ENCODE measurements at places on chromosomes 3 and 15.

DNA sequence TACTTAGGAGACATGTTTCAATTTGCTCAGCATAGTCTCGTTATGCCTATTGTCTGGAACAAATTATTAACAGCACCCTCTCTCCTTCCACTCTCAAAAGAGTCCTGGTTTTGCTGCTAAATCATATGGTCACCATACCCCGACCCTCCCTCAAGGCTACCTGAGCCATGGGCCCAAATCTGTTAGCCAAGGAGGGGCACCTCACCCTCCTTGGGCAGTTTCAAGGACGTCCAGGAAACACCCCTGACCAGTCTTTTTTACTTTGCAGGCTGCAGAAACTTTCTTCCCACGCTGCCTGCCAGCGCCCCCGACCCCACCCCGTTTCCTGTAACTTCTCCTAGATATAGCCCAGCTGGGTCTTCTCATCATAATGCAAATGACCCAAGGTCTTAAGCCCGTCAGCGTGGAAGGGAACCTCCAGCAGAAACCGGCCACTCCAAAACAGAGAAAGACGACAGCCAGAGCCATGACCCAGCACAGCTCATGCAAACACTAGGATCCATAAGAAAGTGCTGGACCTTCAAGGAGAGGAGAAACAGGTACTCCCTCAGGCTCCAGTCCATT, 62.3 kb downstream of the ADCY5 start:
- DNase-seq, result no peak

DNA sequence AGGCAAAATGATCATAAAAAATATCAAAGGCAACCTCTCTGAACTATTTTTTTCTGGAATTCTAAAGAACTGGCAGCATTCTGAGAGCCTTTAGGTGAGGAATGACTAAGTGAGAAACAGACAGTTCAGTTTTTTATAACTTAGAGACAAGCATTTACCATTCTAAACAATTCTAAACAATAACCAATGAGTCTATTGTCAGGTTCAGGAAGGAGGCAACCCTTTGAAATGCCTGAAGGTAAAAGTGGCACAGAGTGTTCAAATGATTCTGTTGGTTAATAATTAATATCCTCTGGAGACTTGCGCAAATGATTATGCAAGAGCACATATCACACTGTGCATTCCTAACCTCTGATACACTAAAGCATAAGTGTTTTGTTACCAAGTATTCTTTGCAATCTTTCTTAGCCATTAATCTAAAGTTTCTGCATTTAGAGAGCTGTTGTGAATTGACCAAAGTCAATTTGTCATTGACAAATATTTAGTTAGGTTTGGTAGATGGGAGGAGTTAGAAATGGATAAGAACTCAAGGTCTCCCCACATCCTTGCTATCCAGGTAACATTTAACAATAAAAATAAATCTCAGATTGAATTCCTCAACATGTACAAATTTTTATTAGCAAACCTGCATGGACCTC, 9.2 kb upstream of the TGFBR2 start:
- no peak for DNase-seq

DNA sequence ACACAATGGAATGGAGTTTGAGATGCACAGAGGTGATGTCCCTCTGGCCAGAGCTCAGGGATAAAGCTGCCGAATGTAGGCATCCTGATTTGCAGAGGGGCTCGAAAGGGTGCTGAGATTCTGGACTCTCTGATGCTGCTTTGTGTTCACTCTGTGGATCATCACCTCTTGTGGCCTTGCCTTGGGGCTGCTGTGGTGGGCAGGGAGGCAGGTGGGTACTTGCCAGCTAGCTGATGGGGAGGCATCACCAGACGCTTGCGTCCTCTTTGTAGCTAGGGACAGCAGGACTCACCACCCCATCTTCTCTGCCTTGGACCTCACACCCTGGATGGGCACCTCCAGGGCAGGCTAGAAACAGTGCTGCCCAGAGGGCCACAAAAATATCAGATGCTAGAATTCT, 14.6 kb upstream of the RASGRF1 start:
- DNase-seq, result no peak

- no peak for DNase-seq
Measured at GRCh38 chr3:182937293-182938051, 42.9 kb downstream of the DCUN1D1 start.

GRCh38 chr3:10351013-10351735, 30.3 kb upstream of the SEC13 start:
- DNase-seq, result no peak

DNA sequence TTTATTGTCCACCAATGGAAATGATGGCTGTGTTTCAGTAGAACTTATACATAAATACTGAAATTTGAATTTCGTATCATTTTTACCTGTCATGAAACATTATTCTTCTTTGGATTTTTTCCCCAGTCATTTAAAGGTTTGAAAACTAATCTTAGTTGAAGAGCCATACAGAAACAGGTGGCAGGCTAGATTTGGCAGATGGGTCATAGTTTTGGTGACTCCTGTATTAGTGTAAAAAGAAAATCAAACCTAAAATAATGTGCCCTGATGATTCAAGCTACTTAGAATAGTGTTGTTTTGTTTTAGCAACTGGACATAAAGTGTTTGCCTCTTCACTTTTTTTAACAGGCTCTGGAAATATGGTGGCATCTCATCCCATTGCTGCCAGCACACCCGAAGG, 68.9 kb downstream of the SIDT1 start:
- no peak for DNase-seq

GRCh38 chr3:107676469-107677309, 153.9 kb downstream of the BBX start:
- DNase-seq, result no peak

- no peak for DNase-seq
Measured at GRCh38 chr3:124904835-124905492, 17.8 kb upstream of the ITGB5 start.

DNA sequence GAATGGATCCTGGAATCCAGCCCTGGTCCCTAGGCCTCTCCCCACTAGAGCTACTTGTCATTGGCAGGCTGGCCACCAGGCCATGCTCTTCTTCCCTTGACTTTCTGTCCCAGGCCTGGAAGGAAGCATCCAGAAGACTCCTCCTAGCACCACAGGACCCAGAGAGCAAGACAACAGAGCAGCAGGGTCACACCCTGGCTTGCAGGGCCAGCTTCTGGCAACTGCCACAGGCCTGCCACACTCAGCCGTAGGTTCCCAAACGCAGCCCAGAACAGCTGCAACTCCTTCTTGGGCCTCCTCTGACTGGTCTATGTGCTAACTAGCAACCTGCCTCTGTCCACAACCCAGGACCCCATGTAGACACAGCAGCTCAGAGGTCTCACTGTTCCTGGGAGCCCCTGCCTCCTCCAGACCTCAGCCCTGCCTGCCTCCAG, 36.8 kb upstream of the RPL32 start:
- DNase-seq, result no peak

DNA sequence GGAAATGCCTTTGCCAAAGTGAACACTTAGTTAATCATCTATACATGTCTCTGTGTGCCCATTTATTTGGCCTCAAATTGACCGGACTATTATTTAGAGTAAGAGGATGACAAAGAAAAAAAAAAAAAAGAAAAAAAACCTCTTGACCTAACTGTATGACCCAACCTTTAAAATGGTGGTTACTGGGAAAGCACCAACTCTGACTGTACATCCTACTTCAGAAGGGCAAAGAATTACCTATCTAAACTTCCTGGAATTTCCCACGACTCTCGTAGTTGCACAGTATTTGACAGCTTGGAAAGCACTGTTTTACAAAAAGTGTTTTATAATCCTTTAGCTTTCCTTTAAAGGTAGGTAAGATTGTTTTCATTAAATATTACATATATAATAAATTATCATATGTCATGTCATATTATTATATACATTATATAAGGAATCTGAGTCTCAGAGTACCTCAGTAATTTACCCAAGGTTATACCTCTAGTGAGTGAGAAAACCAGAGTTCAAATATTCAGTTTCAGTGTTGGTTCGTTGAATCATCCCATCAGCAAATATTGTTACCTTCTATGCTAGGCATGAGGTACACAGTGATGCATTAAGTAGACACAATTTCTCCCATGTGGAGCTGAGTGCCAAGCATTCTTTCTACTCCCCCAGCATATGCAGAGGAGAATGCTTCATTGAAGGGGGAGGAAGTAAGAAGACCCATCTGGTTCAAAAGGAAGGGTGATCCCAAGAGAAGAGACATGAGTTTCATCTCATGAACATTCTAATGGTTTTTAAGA, 5.0 kb downstream of the BCL2A1 start:
- no peak for DNase-seq

GRCh38 chr15:63465104-63465503, 39.3 kb upstream of the USP3 start:
- DNase-seq, result no peak

GRCh38 chr15:39788108-39788507, 5.5 kb upstream of the FSIP1 start:
- no peak for DNase-seq

DNA sequence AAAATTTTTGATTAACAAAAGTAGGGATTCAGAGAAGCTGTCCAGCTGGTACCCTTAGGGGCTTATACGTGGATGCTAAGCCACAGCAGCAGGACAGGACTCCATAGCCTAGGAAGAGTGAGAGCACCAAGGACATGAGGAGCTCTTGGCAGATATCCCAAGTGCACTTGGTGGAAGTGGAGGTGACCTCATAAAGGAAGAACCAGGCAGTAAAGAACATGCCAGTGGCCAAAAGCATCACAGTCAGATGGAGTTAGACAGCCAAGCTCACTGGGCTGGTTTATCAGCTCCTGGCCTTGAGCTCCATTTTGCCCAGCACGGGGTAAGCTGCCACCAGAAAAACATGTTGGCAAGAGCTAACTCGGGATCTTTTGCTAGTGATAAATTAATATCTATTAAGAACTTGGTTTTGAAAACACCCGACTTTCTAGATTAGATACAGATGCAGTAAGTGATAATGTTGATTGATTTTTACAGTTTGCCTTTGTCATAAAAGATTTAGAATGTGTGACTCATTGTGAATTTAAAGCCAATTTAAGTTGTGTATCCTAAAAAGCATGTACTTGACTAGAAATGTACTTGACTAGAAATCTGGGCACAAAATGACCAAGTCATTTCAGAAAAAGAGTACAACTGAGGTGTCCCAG, 108.0 kb downstream of the CMSS1 start:
- DNase-seq, result no peak

DNA sequence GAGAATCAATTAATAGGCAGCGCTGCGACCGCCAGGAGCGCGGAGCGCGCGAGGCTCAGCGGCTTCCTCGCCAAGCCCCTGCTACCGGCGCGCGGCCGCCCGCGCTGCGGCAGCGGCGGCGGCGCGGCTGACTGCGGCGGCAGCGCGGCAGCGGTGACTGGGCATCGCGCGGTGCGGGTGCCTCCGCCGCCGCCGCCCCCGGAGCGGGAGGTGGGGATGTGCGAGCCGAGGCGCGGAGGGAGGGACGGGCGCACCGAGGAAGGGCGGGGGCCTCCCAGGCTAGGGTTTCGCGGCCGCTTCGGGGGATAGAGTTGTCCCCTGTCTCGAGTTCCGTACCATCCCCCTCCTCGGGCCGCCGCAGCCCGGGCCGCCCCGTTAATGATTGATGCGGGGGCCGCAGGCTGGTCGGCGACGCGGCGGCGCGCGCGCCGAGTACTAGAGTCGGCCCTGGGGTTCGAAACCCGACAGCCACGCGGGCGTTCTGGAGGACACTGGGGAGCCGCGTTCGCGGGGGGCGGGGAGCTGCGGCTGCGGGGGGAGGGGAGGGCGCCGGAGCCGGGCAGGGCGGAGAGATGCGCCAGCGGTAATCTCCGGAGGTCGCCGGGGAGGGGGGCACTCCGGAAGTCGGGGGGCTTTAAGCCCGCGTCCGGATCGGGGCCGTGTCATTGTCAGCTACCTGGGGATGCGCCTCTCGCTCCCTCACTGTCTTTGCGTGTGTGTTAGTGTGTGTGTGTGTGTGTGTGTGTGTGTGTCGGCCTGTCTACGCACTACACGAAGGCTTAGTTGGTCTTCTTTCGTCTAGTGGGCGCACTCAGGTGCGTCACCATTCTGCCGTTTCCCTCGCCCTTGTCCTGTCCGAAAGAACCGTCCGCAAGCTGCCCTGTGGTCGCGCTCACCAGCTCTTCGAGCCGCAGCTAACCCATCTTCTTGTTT, at the start of gene PAQR9:
Gene PAQR9, minus strand, starts transcription at position 159 of the 933 bp plus-strand sequence. CDS start 338 bp downstream, outside the sequence.
- no peak for DNase-seq

DNA sequence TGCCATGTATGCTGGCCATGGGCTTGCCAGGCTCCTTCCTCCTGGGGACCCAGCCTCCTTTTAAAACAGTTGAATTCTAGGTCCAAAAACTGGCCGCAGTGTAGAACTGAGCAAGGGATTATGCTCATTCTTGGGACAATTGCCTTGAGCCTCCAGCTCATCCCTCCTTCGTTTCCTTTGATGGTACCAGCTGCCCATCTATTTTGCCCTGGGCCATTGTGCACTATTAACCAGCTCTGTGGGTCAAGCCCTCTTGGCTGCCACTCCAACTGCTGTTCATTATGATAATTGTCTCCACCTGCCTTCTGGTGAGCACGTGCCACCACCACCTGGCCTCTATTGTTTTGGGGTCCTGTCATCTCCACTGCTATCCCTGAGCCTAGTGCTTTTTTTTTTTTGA, 75.8 kb upstream of the SYN2 start:
- no peak for DNase-seq

GRCh38 chr15:89575656-89576416, 567 bp downstream of the TICRR start:
- no peak for DNase-seq

DNA sequence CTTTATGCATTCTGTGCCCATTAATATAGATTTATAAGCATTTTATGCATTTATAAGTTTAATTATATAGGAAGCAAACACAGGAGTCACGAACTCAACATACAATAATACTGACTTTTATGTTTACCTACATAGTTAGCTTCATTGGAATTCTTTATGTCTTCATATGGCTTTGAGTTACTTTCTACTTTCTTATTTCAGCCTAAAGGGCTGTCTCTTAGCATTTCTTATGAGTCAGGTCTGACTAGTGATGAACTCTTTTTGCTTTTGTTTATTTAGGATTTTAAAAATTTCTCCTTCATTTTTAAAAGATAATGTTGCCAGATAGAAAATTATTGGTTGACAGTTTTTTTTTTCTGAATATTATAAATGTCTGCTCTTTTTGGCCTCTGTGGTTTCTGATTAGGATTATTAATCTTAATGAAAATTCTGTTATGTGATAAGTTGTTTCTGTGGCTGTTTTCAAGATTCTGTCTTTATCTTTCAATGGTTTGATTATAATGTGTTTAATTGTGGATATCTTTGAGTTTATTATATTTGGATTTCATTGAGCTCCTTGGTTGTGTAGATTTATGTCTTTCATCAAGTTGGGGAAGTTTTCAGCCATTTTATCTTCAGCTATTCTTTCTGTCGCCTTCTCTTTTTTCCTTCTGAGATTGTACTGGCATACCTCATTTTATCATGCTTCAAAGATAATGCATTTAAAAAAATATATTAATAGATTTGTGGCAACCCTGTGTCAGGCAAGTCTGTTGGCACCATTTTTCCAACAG, 54.3 kb downstream of the ATP2C1 start:
- DNase-seq, result no peak

GRCh38 chr15:96218623-96219455, 111.7 kb upstream of the NR2F2 start:
- DNase-seq, result no peak

GRCh38 chr3:126208606-126209256, 28.3 kb upstream of the ALDH1L1 start:
- no peak for DNase-seq

- DNase-seq, result no peak
Measured at GRCh38 chr3:189298469-189299375, 127.0 kb downstream of the TPRG1 start.

GRCh38 chr3:55183201-55183600, 255.3 kb upstream of the LRTM1 start:
- no peak for DNase-seq
